ENCODE measurements at places on chromosomes 1 and 21.
A peak's percentile ranks its signal among the peaks of the same experiment; 100 is the strongest.

GRCh38 chr1:24732186-24732885 is 12.9 kb upstream of the CLIC4 start:
- DNase-seq = no peak

GRCh38 chr1:22673486-22674409 is 20.7 kb downstream of the C1QB start:
- no peak for DNase-seq

DNA sequence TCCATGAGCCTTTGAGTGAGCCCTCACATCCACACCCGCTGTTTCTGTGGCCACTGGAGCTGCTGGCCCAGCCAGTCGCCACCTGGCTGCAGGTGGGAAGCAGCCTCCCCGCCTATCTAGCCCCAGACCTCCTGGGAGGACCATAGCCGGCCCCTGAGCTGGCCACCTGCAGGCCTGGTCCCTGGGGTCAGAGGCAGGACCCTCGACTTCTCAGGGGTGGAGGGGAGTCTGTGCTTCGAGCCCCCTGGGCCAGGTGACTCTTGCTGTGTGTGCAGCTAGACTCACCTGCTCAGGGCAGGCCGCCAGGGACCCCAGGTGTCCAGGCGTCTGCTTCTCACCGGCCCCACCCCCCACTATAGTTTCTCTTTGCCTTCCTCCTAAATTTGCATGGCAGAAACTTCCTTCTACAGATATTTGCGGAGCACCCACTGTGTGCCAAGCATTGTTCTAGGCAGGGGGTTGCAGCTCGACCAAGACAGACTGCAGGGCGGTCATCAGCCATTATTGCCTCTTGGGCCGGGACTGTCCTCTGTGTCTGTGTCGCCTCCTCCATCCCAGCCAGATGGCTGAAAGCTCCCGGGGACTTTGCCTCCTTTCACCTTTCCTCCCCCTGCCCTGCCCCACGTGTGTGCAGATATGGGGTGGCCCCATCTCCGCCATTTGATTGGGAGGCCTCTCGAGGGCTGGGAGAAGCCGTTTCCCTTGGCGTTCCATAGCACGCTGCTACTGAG is 27.3 kb downstream of the SPSB1 start:
- DNase-seq = no peak

GRCh38 chr1:65792669-65793358 is at the start of gene PDE4B:
PDE4B (plus strand) TSS chr1:65792895.
- DNase-seq = no peak

- peak; percentile 10 for DNase-seq
Measured at GRCh38 chr1:119549719-119550132, 42.7 kb downstream of the HSD3B1 start.

DNA sequence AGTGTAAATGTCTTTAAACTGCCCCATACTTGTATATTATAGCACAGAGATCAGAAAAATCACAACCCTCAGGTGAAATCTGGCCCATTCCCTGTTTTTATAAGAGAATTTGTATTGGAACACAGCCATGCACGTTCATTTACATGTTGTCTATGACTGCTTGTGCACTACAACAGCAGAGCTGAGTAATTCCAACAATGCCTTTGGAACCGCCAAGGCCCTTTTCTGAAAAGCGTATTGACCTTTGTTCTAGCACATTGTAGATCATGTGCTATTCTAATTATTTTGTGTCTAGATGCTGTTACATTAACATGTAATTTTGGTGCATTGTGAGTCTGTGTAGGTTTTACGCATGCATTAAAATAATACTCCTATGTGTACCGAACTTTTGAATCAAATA is 339.6 kb downstream of the CHRM3 start:
- DNase-seq = no peak

DNA sequence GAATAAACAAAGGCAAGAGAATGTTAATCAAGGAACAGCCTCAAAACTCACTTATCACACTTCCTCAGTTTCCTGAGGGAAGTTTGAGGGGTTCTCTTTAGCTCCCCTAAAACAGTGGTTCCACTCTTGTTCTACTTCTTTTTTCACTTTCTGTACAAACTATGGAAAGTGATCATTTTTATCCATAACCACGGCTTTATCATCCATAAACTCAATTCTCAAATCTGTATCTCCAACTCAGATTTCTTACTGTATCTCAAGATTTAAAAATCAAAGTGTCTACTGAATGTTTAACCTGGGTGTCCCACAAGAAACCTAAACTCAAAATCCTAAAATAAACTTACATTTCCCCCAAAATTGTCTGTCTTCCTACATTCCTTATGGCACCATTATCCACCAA is 3.9 kb downstream of the PFDN2 start:
- no peak for DNase-seq

GRCh38 chr21:42154237-42155044 is 64.5 kb upstream of the ABCG1 start:
- DNase-seq = no peak

DNA sequence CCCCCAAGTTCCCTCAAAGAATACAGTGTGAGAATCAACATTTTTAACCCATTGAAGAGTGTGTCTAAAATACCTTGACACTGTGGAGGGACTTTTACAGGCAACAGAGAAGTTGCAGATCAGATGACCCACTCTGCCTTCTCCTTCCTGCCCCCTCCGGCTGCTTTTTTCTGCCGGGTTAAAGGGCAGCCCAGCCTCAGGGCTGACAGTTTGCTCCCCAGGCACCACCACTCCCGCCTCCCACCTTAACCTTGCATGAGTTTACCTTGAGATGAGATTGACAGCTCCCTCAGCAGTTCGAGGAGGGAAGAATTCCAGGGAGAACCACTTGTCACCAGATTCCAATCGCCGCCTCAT is 3.2 kb downstream of the MTHFR start:
- no peak for DNase-seq

DNA sequence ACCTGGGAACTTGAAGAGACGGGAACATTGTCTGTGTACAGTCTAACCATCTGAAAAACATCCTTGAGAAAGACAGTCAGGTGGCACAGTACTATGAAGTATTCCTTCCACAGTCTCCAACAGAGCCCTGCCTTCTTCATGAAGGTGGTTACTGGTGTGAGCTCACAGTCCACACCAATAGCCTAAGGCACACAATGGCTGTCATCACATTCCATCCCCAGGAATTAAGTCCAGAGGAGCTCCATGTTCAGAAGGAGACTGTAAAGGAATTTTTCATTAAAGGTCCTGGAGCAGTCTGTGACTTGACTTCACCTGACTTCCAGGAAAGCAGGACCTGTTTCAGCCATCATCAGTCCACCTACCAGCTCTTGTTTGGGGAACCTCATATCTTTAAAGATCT is 180.2 kb downstream of the C1orf21 start:
- DNase-seq = no peak

DNA sequence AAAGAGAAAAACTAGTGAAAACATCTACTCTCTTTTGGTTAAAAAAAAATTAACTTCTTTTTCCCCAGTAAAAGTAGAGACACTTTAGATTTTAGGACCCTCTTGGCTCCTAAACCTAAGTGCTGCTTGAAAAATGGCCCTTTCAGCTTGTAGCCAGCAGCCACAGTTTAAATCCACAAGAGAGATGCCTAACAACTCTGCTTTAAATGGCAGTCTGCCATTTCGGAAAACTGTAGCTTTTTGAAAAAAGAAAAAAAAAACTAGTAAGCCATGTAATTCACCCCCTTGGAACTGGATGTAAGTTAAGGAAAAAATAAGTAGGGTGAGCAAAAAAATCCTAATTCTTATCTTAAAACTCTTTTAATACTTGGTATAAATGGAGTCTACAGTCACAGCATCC is 56.0 kb downstream of the LHX9 start:
- no peak for DNase-seq

GRCh38 chr1:179228783-179229213 is 679 bp downstream of the ABL2 start:
- peak; percentile 41 for DNase-seq

DNA sequence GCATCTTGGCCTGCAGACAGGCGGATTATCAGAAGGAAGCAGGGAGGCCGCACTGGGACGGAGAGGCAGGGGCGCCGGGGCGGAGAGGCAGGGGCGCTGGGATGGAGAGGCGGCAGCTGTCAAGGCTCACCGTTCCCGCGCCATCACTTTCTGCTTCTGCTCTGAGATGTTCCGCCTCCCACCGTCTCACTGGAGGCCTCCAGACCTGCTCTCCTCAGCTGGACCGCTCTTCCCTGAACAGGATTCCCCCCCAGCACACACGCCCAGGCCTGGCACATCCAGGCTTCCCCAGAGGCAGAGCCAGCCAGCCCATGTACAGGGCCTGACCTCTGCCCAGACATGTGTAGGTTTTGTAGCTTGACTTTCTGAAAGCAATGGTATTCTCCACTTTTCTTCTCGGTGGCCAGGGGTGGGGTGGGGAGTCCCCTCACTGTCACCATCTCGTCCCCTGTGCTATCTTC is 84.1 kb downstream of the RIPK4 start:
- DNase-seq = no peak

- DNase-seq = no peak
Measured at GRCh38 chr1:228465571-228466146, 21.5 kb upstream of the RNF187 start.

DNA sequence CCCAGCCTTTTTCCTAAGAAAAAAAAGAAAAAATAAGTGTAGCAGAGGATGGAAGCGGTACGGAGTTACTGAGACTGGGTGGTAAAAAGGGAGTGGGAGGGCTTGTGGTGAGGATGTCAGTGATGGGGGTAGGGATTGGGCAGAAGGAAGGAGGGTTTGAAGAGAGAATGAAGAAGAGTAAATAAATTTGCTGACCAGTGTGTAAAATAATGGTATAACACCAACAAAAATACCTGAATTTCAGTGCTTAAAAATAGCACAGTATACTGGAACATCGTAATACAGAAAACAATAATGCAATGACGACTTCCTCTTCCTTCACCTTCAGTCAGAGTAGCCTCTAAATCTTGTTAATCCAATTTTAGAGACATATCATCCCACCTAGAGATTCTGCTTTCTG is 18.8 kb upstream of the SYPL2 start:
- no peak for DNase-seq

DNA sequence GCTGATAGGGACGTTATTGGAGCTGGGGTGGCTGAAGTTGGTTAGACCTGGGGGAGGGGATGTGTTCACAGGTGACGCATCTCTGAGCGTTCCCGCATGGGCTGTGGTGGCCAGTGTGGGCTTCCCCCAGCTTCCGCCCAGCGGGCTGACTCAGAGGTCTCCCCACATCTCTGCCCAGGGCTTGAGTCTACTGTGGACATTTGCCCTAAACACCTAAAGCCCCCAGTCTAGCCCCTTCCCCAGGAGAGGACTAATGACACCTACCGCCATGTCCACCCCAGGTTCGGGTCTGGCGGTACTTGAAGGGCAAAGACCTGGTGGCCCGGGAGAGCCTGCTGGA is 2.0 kb downstream of the AGRN start:
- no peak for DNase-seq

- no peak for DNase-seq
Measured at GRCh38 chr1:10456048-10456447, 6.2 kb downstream of the CORT start.

DNA sequence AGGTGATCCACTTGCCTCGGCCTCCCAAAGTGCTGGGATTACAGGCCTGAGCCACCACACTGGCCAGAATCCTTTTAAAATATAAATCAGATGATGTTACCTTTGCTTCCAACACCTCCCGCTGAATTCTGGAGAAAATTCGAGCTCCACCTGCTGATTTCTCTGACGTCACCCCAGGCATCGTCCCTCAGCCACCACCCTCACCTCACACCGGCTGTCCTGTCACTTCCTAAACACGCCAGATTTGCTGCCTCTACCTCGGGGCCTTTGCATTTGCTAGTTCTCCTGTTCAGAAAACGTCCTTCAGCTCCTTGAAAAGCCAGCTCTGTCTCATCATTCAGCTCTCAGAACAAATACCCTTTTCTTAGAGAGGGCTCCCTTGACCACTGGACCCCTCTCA is 57.9 kb downstream of the FBXO2 start:
- no peak for DNase-seq

DNA sequence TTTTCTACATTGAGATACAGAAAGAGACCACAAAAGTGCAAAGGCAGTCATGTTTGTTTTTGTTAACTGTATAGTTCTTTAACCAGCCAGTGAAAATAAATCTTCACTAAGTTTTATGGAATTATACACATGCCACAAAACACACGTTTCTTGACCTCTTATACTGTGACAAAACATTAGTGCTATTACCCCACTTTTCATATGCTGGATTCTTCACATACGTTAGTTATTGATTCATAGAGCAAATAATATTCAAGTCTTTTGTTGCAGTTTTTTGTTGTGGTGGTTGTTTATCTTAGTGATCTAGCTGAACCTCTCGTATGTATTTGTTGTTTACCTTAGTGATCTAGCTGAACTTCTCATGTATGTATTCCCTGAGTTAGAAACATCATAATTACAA is 28.0 kb downstream of the LYPLAL1 start:
- no peak for DNase-seq

GRCh38 chr1:201731592-201731991 is 97.4 kb upstream of the IPO9 start:
- DNase-seq = no peak

DNA sequence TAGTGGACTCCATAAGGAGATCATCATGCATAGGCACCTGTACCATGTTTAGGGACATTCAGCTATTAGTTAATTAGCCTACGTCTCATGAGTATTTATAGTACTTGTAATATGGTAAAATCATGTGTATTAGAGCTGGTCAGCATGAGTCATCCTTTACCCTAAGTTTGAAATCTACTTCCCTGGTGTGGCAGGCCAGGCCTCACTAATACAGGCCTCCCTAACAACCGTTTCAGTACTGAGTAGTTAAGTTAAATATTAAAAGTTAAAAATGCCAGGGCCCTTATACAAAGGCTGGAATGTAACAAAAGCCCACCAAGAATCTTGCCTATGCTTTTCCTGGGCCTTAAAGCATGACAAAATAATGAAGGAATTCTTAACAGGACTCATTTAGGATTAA is 356.3 kb upstream of the DPYD start:
- DNase-seq = no peak

DNA sequence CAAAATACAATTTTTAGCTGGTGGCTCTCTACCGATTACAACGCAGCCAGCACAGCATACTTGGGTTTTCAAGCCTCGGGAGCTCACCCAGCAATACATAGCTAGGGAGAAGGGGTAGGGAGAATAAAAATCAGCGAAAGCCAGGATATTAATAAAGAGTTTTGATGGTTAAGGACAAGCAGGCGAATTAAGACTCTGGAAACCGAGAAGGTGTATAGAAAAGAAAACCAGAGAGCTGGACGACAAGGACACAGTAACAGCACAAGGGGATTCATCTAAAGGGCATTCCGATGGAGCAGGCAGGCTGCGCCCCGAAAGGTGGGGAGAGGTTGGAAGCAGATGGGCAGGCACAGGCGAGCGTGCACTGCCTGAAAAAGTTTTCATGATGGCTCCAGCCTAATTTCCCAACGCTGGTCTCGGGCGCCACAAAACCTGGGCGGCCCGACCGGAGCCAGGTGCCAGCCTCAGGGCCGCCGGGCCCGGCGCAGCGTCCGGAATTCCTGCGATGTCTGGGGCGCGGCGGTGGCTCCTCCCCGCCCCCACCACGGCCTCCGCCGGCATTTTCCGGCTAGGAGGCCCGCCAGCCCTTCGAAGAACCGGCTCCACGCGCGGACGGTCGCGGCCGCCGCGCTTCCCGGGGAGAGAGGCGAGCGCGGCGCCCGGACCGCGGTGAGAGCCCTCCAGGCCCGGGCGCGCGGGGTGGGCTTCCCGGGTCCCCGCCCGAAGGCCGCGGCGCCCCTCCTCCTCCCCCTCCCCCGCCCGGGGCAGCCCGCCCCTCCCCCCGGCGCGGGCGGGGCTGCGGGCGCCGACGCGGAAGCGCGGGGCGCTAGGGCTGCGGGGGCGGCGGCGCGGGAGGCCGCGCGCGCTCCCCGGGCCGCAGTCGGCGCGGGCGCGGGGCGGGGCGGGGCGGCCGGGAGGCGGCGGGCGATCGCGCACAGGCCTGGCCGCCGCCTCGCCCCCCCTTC is 774 bp upstream of the DYRK1A start:
- DNase-seq = peak; percentile 23

All from 8988T (cell line).